Naive B cell (primary cell): ENCODE measurements at places on chromosomes 2 and 18.
A peak's percentile ranks its signal among the peaks of the same experiment; 100 is the strongest.

GRCh38 chr2:114651933-114652332 lies 209.5 kb downstream of the DPP10 start:
- DNase-seq: no peak

- DNase-seq: peak; percentile 67
Measured at GRCh38 chr2:219254590-219255201, 978 bp upstream of the TUBA4A start.

DNA sequence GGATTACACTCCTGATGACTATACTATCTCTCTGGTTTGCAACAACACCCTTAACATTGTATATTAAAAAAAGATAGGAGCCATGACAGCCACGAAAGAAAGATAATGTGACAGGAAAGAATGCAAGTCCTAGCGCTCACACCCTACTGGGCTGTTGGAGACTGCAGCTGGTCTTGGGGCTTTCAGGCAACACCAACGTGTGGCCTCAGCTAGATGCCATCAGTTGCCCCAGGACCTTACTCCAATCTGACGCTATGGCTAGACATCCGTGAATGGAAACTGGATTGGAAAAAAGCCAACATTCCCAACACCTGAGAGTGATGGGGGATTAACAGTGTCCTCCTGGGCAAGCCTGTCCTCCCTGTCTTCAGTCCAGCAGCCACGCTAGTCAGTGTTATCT lies 357.4 kb upstream of the GULP1 start:
- no peak for DNase-seq

GRCh38 chr2:215526341-215526740 lies 90.5 kb upstream of the FN1 start:
- DNase-seq: no peak

GRCh38 chr2:9201185-9201891 lies 5.3 kb upstream of the ASAP2 start:
- no peak for DNase-seq

GRCh38 chr2:101580528-101580927 lies 105.6 kb upstream of the RFX8 start:
- no peak for DNase-seq

DNA sequence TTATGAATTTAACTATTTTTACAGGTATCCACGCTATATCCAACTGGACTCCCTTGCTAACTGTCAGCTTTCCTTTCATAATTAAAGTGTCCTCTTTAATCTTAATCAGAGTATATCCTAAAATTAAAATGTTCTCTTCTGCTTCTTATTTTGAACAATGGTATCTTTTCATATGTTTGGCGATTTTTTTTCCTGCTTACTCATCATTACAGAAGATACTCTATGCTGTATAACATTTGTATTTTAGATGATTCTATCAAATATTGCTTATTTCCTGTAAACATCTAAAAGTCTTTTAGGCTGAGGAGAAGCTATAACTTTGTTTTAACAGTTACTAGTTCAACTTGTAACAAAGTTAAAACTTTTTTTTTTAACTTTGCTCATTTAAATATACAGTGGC lies 17.4 kb downstream of the SCN2A start:
- no peak for DNase-seq

DNA sequence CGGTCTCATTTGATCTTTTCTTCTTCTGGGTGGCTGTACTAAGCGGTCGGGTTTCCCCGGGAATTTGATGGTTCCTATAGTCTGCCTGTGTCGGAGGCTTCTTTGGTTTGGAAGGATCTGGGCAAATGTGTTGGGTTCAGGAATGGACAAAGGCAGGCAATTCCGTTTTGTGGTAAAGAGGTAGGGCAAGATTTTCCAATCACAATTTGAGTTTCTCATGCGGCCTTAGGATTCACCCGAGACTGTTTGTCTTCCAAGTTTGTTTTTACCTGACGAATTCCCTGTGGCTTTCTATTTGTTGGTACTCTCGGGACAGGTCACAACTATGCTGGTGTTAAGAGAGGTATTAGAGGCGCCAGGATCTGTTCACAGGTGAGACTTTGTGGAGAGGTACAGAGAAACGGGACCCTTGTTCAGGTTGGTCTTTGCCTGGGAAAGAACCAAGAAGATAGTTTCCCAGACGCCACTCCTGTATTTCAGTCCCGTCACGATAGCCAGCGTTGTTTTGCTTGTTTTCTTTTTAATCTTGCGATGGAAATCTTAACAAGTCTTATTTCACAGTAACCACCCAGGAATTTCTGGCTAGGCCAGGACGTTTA lies 3.0 kb downstream of the SP5 start:
- no peak for DNase-seq

DNA sequence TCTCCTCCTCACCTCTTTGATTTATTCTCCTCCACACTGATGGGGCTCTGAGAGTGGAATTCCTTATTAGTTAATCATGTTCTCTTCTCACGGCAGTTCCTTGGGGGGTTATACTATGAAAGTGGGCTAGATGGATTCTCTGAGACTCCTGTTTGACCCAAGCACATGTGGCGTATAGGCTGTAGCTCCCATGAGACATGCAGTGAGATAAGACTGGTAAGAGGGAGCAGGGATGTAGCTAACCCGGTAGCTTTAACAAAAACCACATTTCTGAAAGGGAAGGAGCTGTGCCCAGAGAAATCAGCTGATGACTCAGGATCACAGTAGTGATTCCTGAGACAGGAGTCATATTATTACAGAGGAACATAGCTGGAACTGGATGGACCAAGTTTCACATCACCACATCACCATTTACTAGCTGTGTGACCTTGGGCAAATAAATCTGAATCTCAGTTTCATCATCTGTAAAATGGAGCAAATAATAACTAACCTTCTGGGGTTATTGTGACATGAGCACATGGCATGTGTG lies 82.9 kb downstream of the CRIM1 start:
- DNase-seq: no peak

- DNase-seq: no peak
Measured at GRCh38 chr18:45231617-45232016, 383.7 kb upstream of the SLC14A2 start.

DNA sequence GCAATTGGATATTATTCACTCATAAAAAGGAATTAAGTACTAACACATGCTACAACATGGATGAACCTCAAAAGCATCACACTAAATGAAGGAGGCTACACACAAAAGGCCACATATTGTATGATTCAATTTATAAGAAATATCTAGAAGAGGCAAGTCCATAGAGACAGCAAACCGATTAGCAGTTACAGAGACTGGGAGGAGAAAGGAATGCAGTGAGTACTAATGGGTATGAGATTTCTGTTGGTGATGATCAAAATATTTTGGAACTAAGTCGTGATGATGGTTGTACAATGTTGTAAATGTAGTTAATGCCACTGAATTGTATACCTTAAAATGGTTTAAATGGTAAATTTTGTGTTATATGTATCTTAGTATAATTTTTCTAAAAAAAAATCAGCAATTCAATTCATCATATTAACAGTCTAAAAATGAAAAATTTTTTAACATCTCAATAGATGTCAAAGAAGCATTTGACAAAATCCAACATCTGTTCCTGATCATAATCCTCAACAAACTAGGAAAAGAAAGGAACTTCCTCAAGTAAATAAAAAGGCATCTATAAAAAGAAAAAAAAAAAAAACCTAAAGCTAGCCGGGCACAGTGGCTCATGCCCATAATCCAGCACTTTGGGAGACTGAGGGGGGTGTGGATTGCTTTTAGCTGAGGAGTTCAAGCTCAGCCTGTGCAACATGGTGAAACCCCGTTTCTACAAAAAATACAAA lies 98.1 kb downstream of the TGIF1 start:
- no peak for DNase-seq

- DNase-seq: peak; percentile 12
Measured at GRCh38 chr2:131105950-131106801, 1.0 kb downstream of the PLEKHB2 start.

DNA sequence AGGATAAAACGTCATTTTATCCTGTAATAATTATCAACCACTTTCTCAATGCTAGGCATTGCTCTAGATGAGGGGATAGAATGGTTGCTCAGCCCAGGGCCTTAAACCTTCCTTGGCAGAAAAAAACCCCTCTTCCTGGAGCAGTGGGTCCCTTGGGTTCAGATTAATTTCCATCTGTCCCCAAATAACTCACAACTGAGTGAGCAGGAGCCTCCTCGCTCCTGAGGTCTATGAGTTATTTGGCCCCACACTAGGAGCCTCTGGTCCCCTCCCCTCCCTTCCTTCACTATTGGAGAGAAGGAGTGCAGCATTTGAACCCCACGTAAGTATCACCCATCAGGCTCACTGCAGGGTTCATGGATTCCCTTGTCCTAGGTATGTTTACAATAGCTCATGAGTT lies 157.5 kb upstream of the FHL2 start:
- no peak for DNase-seq

DNA sequence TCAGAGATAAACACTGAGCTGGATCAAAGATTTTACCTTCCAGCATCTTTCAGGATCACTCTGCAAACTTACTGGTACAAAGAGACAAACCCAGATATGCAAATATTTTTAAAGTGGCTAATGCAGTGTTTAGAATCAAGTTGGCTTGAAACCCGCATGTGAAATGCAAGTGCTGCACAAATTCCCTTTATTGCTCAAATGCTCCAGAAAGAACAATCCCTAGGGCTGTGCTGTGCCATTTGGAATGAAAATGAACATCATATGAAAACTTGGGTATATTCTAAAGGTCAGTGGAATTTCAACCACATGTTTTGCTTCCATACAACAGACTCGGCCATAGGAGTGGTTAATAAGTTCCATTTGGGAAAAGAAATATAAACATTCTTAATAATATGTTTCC lies 139.1 kb downstream of the VWC2L start:
- no peak for DNase-seq

DNA sequence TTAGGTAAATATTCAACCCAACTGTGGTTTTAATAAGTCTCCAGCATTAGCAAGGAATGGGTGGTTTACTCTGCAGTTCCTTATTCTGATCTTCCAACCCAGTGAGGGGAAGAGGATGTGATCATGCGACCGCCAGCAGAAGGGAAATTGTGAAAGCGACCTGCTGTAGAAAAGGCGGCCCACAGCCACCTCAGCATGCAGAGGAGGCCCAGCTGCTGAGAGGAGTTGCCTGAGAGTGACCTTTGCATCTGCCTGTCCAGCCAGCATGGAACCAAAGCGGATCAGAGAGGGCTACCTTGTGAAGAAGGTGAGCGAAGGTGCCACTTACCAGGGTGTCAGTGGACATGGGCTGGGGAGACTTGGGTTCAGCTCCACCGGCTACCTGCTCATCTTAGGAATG lies at the start of gene PLEK:
Gene PLEK (plus strand): TSS at position 196 of the 400 bp plus-strand sequence. CDS start 70 bp downstream, at position 266.
- peak; percentile 76 for DNase-seq

GRCh38 chr2:108449410-108450130 lies 564 bp downstream of the GCC2 start:
- peak; percentile 19 for DNase-seq

DNA sequence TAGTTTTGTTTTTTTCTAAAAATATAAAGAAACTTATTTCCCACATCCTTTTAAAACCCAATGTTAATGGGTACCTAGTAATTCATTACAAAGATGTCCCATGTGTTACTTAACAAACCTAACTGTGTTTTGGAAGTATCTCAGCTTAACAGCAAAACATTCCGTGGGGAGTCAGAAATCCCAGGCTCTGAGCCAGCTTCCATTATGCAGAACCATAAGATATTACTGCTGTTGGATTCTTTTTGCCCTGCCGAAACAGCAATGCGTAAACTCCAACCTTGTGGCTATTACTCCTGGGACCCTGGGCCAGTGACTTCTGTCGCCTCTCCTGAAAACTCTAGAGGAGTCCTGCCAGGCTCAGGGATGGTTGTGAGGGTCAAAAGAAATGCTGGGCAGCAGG lies 174.1 kb downstream of the UXS1 start:
- no peak for DNase-seq

DNA sequence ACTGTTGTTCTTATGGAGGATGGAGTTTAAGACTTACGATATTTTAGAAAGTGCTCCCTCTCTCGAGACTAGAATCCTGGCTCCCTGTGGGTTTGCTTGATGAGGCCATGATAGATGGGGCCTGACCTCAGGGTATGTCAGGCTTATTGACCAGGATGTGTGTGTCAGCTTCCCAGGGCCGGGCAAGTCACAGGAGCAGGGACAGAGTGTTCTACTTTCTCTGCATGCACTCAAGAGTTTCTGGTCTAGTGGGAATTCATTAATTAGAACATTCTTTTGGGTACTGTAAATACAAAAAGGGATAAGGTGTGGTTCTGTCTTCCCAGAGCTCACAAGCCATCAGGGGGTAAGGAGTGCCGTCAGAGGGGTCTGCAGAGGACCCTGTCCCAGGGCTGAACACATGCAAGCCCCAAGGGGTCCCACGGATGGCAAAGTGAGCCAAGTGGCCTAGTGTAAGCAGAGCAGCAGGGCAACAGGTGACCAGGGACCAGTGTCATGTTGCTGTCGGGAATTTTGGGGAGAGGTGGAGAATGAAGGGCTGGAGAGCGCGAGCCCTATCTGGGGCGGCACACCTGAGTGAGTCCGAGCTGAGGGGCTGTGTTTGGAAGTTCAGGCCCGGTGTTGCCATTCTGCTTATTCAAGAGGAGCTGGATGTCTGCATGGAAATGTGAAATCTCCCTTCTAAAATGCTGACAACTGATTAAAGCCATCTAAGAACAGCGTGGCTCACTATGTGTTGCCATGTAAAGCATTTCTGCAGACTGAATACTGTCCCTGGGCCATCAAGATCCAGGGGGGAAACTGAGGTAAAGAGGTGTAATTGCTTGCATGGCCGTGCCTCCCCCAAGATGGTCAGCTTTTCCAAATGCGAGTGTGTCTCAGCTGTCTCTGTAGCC lies 91.4 kb downstream of the TGFA start:
- no peak for DNase-seq

- no peak for DNase-seq
Measured at GRCh38 chr2:240795454-240795853, 24.6 kb downstream of the KIF1A start.

DNA sequence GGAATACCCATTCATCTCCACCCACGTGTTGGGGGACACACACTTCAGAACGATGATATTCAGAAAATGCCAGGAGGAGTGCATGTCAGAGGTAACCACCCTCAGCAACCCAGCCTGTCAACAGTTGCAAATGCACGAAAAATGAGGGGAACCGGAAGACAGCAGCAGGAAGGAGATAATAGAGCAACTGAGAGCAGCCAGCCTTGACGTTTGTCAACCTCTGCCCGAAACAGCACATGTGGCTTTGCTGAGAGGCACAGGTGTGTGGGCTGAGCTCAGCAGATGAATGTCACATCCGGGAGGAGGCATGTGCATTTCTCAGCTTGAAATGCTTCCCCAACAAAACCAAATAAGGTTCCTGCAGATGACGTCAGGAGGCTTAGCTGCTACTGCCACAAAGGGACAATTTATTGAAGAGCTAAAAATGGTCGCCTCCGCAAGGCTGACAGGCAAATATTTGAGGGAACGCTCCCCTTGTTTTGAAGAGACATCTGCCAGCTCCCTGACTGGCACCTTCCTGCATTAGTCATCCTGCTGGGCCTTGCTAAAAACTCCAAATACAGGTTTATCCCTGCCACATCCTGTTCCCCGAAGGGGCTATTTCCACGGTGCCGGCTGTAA lies 419.0 kb downstream of the NBAS start:
- peak; percentile 72 for DNase-seq

DNA sequence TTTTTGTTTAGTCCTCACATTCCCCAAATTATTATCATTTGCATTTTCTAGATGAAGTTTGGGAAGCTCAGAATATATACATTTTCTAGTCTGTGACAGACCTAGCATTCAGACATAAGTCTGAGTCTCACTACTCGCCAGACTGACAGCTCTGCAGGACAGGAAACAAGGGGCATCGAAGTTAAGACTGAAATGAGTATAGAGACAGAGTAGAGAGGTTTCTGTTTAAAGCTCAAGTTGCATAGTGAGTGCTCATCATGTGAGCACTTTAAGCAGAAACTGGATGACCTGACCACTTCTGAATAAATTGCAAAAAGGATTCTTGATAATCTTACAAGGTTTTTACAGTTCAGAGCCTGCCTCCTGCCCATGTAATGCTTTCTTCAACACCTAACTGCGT lies 1.1 kb downstream of the HADHB start:
- no peak for DNase-seq

GRCh38 chr2:38315707-38316333 lies 61.3 kb downstream of the ATL2 start:
- peak; percentile 22 for DNase-seq
